ENCODE measurements at places on chromosomes 2 and 18. TPM values are rescaled to one million over a fixed set of nuclear protein-coding genes. Genes with fewer than 3 reads are reported as not detected.
A peak's percentile ranks its signal among the peaks of the same experiment; 100 is the strongest.

Gene KIAA2012
- total RNA-seq: 0.24 TPM

Gene ZNF24
- total RNA-seq: 61.4 TPM

- H3K36me3 ChIP-seq: no peaks in the 10 kb centered on the region
- peaks cover 3% of the 10 kb centered on the region for H3K27me3 ChIP-seq
- H3K27ac ChIP-seq: no peak overlapping the region
- H3K4me3 ChIP-seq: no peak overlapping the region
- no peak for DNase-seq
Observed at GRCh38 chr18:44128365-44128764, 552.3 kb upstream of the SETBP1 start.

- H3K36me3 ChIP-seq: peaks cover 6% of the 10 kb centered on the region
- H3K4me1 ChIP-seq: peaks cover 16% of the 10 kb centered on the region
- DNase-seq: no peak
- H3K27ac ChIP-seq: no peak overlapping the region
- no peak overlapping the region for H3K4me3 ChIP-seq
Observed at GRCh38 chr2:184877909-184878308, 279.6 kb downstream of the ZNF804A start.

GRCh38 chr2:75053484-75054112 is 95.2 kb downstream of the POLE4 start:
- H3K36me3 ChIP-seq: no peaks in the 10 kb centered on the region
- no peaks in the 10 kb centered on the region for H3K4me1 ChIP-seq
- no peak overlapping the region for H3K27ac ChIP-seq
- DNase-seq: no peak

- H3K36me3 ChIP-seq: peaks cover 2% of the 10 kb centered on the region
- no peaks in the 10 kb centered on the region for H3K27me3 ChIP-seq
Observed at GRCh38 chr2:143968360-143968759, 551.6 kb downstream of the ZEB2 start.

- no peak overlapping the region for H3K27ac ChIP-seq
- H3K27me3 ChIP-seq: no peaks in the 10 kb centered on the region
- H3K36me3 ChIP-seq: peaks cover 6% of the 10 kb centered on the region
- peaks cover 1% of the 10 kb centered on the region for H3K4me1 ChIP-seq
- no peak for DNase-seq
- no peak overlapping the region for H3K4me3 ChIP-seq
Observed at GRCh38 chr2:127181851-127182250, 38.2 kb downstream of the CYP27C1 start.

GRCh38 chr2:118223511-118223991 is 135.3 kb downstream of the INSIG2 start:
- H3K27ac ChIP-seq: peak overlapping the region; percentile 61
- DNase-seq: peak; percentile 43
- peaks cover 66% of the 10 kb centered on the region for H3K27me3 ChIP-seq
- H3K4me1 ChIP-seq: peaks cover 31% of the 10 kb centered on the region

DNA sequence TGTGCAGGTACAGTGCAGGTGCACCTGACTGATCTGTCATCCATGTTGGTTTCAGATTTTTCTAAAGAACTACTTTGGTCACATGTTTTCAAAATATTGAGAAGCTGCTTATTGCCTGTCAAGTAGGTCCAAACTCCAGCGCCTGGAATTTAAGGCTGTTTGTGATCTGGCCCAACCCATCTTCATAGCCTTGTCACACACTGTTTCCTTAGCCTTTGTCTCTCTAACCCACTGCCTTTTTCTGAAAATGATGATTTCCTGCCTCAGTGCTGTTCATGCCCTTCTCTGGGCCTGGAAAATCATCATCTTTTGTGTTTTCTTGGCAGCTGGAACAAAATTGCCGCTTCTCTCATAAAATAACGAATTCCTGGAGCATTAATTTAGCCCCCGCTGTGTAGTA is 7.2 kb downstream of the LIMS1 start:
- no peak overlapping the region for H3K4me3 ChIP-seq
- no peaks in the 10 kb centered on the region for H3K27me3 ChIP-seq
- peaks cover 32% of the 10 kb centered on the region for H3K4me1 ChIP-seq

Measured in mesothelial cell of epicardium (in vitro differentiated cells).